K562 (cell line): ENCODE measurements at places on chromosomes 2 and 18. TPM values are rescaled to one million over a fixed set of nuclear protein-coding genes. Genes with fewer than 3 reads are reported as not detected.

GRCh38 chr18:5868218-5868854 lies 27.0 kb downstream of the TMEM200C start:
- peak; percentile 81 for DNase-seq
- no peak overlapping the region for H3K27ac ChIP-seq
- H3K27me3 ChIP-seq = no peaks in the 10 kb centered on the region
- no peaks in the 10 kb centered on the region for H3K36me3 ChIP-seq
- no peak overlapping the region for H3K4me3 ChIP-seq

DNA sequence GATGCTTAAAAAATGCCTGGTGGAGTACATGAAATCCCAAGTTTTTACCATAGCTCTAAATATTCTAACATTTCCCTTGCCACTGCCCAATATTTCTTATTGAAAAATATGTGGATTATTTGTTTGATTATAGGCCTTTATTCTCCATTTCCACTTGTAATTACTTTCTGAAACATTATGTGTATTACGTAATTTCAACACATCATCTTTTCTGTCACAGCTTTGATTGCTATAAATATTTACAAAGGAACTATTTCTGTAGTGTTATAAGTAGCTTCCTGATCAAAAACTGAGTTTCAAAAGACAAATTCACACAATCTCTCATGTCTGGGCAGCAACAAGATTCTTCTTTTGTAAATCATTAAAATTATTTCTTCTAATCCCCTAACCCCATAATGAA lies 859.6 kb upstream of the CRIM1 start:
- no peaks in the 10 kb centered on the region for H3K27me3 ChIP-seq
- DNase-seq = no peak
- no peak overlapping the region for H3K4me3 ChIP-seq

DNA sequence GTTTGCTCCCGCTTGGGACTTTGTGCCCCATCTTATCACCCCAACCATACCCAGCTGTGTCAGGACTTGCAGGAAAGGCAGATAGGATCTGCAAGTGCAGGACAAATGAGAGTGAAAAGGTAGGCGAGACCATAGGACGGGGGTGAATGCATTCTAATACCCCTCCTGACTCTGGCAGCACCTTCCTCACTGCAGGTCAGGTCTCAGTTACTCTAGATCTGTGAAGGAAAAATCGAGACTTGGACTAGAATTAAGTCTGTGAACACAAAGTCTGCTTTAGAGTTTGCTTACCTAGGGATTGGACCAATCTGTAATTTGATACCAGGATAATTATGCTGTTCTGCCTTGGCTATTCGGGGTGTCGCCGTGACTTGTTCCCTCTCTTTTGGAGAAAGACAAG lies 19.7 kb downstream of the NT5DC4 start:
- peak; percentile 18 for DNase-seq
- H3K27me3 ChIP-seq = no peaks in the 10 kb centered on the region
- H3K4me3 ChIP-seq = no peak overlapping the region
- H3K4me1 ChIP-seq = no peaks in the 10 kb centered on the region

GRCh38 chr2:240369801-240370585 lies 65.5 kb upstream of the GPC1 start:
- H3K27me3 ChIP-seq = peaks cover 64% of the 10 kb centered on the region
- H3K4me3 ChIP-seq = no peak overlapping the region
- no peaks in the 10 kb centered on the region for H3K36me3 ChIP-seq
- no peaks in the 10 kb centered on the region for H3K4me1 ChIP-seq
- DNase-seq = no peak

DNA sequence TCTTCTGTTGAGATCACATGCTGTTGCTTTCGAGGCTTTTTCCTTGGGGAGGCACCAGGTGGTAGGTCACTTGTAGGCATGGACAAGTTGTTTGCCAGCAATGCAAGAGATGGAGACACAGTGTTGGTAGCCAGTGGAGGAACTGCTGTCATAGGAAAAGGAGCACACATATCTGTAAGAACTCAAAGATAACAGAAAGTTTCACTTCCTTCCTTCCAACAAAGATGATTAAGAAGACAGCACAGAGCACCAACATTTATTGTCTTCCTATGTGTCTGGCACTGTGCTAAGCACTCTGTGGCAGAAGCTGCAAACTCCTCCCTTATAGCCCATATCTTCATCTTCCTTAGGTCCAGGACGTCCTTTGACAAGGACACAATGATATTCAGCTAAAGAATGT lies 64.5 kb upstream of the AMMECR1L start:
- peaks cover 79% of the 10 kb centered on the region for H3K36me3 ChIP-seq
- no peaks in the 10 kb centered on the region for H3K27me3 ChIP-seq
- H3K4me1 ChIP-seq = no peaks in the 10 kb centered on the region
- no peak overlapping the region for H3K4me3 ChIP-seq
- no peak overlapping the region for H3K27ac ChIP-seq

- H3K27me3 ChIP-seq = no peaks in the 10 kb centered on the region
- H3K36me3 ChIP-seq = peaks cover 2% of the 10 kb centered on the region; the same call in 1 of the 3 replicates
- DNase-seq = no peak
- H3K4me3 ChIP-seq = no peak overlapping the region
- H3K27ac ChIP-seq = no peak overlapping the region
These were observed 22.0 kb downstream of the TSPYL6 start for GRCh38 chr2:54233832-54234649.

DNA sequence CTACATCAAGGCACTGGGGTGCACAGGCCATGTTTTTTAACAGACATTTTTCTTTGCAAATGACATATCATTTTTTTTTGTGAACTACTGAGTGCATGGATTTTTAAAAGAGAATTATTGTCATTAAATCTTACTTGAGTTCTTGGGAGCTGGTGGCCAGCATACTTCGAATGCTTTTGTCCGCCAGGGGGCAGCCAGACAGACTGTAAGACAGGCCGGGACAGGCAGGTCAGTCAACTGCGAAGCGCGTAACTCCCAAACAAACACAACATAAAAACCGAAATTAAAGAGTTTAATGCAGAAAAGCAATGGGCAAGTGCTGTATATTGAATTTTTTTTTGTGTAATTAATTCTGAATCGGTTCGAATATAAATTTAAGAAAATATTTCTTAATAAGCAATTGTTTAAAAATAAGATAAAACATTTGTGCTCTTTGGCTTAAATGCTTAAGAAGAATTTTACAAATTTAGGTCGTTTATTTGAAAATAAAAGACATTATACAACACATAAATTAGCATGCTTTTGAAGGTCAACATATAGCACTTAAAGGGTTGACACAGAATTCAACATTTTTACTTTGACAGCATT lies 142.2 kb upstream of the PXDN start:
- H3K4me3 ChIP-seq = no peak overlapping the region
- H3K27me3 ChIP-seq = peaks cover 31% of the 10 kb centered on the region
- H3K36me3 ChIP-seq = no peaks in the 10 kb centered on the region

DNA sequence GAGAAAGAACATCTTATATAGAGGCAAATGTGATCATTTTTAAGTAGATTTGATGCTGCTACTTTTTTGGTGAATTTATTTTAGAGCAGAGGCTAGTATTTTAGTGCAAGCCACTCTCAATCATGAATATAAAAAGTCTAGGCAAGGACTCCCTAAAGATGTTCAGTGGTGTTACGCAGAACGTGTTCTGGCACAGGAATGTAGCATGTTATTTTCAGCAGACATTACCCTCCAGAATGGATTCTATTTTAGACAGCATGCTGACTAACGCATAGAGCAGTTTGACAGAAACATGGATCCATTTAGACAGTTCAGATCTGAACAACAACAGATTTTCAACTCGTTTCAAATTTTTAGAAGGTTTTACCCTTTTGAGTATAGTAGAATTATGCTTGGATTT lies 54.1 kb downstream of the DSC3 start:
- no peaks in the 10 kb centered on the region for H3K4me1 ChIP-seq
- no peaks in the 10 kb centered on the region for H3K36me3 ChIP-seq
- no peak overlapping the region for H3K4me3 ChIP-seq

DNA sequence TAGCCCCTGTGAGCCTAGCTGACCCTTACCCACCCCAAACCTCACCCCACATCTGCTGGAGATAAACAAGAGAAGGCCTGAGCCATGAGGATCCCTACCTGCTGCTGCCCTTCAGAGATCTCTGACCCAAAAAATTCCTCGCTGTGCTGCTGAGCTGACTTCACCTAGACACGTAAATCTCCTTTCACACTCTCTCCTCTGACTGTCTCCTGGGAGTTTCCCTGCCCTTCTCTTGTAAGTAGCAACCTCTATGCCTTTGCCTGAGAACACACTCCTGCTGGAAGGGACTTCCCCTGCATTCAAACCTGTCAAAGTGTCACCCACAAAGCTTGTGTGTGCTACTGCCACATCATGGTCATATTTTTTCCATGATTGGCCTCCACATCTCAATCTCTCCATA lies 134.2 kb upstream of the NOL4 start:
- no peaks in the 10 kb centered on the region for H3K36me3 ChIP-seq
- H3K4me3 ChIP-seq = no peak overlapping the region
- H3K27ac ChIP-seq = no peak overlapping the region
- DNase-seq = no peak

- no peaks in the 10 kb centered on the region for H3K4me1 ChIP-seq
- H3K4me3 ChIP-seq = no peak overlapping the region
- H3K27me3 ChIP-seq = no peaks in the 10 kb centered on the region
- H3K36me3 ChIP-seq = no peaks in the 10 kb centered on the region
These were observed 12.7 kb upstream of the CDH2 start for GRCh38 chr18:28189400-28190239.

DNA sequence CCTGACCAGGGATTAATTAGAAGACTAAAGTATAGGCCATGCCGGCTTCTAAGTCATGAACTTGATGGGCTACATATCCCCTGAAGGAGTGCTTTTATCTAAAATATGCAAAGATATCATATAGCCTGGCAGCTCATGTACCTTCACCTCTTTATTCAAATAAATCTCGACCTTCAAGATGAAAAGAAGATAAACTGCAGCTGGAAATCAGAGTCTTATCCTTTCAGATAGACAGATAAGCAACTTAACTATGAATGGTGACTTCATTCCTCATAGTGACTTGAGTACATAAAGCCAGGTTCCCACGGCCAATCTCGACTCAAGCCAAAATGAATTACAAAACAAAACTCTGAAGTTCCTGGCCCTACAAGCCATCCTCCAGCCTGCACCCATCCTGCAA lies 165.3 kb upstream of the KLHL29 start:
- no peaks in the 10 kb centered on the region for H3K4me1 ChIP-seq
- DNase-seq = no peak
- H3K4me3 ChIP-seq = no peak overlapping the region

GRCh38 chr2:168543037-168543436 lies 87.0 kb downstream of the CERS6 start:
- no peaks in the 10 kb centered on the region for H3K36me3 ChIP-seq
- H3K27me3 ChIP-seq = no peaks in the 10 kb centered on the region
- no peak for DNase-seq
- no peak overlapping the region for H3K27ac ChIP-seq

- peaks cover 3% of the 10 kb centered on the region; the same call in 1 of the 3 replicates for H3K4me1 ChIP-seq
- no peak overlapping the region for H3K27ac ChIP-seq
- no peak overlapping the region for H3K4me3 ChIP-seq
- DNase-seq = peak; percentile 24
- no peaks in the 10 kb centered on the region for H3K36me3 ChIP-seq
These were observed 54.2 kb upstream of the ID2 start for GRCh38 chr2:8627692-8628085.

- no peak overlapping the region for H3K27ac ChIP-seq
- peaks cover 2% of the 10 kb centered on the region; the same call in 2 of the 3 replicates for H3K27me3 ChIP-seq
- H3K36me3 ChIP-seq = no peaks in the 10 kb centered on the region
- H3K4me3 ChIP-seq = no peak overlapping the region
- DNase-seq = no peak
These were observed 145.6 kb upstream of the GPC1 start for GRCh38 chr2:240289701-240290431.

- no peaks in the 10 kb centered on the region for H3K36me3 ChIP-seq
- H3K4me1 ChIP-seq = no peaks in the 10 kb centered on the region
- H3K27ac ChIP-seq = no peak overlapping the region
- H3K4me3 ChIP-seq = no peak overlapping the region
These were observed 19.2 kb downstream of the SPTBN1 start for GRCh38 chr2:54475285-54475684.

- DNase-seq = no peak
- no peaks in the 10 kb centered on the region for H3K36me3 ChIP-seq
- no peak overlapping the region for H3K4me3 ChIP-seq
- peaks cover 4% of the 10 kb centered on the region for H3K4me1 ChIP-seq
These were observed 99.5 kb downstream of the TANC1 start for GRCh38 chr2:159067971-159068370.

GRCh38 chr18:3209859-3210569 lies 9.8 kb downstream of the MYOM1 start:
- H3K36me3 ChIP-seq = no peaks in the 10 kb centered on the region; the same call in 2 of the 3 replicates
- H3K4me3 ChIP-seq = no peak overlapping the region
- no peak for DNase-seq
- H3K27me3 ChIP-seq = no peaks in the 10 kb centered on the region
- no peak overlapping the region for H3K27ac ChIP-seq

GRCh38 chr2:45698554-45698953 lies 47.1 kb downstream of the PRKCE start:
- no peak for DNase-seq
- no peak overlapping the region for H3K4me3 ChIP-seq
- no peaks in the 10 kb centered on the region for H3K4me1 ChIP-seq
- H3K27ac ChIP-seq = no peak overlapping the region
- peaks cover 5% of the 10 kb centered on the region for H3K27me3 ChIP-seq

- no peak overlapping the region for H3K4me3 ChIP-seq
- no peak overlapping the region for H3K27ac ChIP-seq
- no peaks in the 10 kb centered on the region for H3K27me3 ChIP-seq
These were observed 9.1 kb upstream of the TLK1 start for GRCh38 chr2:171169839-171170238.

GRCh38 chr2:206337956-206338355 lies 63.5 kb downstream of the ZDBF2 start:
- no peaks in the 10 kb centered on the region for H3K4me1 ChIP-seq
- no peak overlapping the region for H3K4me3 ChIP-seq
- H3K27me3 ChIP-seq = no peaks in the 10 kb centered on the region
- no peak for DNase-seq
- H3K27ac ChIP-seq = no peak overlapping the region
- H3K36me3 ChIP-seq = no peaks in the 10 kb centered on the region

DNA sequence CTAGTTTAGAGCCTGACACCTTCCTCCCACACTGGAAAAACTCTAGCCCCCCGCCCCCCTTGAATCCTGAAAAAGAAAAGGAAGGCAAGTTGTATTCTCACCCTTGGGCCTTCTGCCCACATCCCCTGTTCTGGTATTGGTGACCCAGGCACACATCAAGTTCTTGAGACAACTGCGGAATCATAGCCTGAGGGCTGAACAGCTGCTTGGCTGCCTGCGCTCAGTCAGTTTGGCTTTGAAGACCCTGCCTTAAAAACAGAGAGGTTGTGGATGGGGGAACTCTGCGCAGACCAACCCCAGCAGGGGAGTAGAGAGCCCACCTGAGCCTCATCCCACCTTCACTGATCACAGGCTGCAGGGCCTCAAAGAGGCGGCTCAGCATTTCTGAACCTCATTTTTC lies 229.2 kb downstream of the ANAPC1 start:
- no peak overlapping the region for H3K4me3 ChIP-seq
- no peak for DNase-seq
- H3K4me1 ChIP-seq = no peaks in the 10 kb centered on the region; the same call in 1 of the 2 replicates
- no peak overlapping the region for H3K27ac ChIP-seq
- no peaks in the 10 kb centered on the region for H3K36me3 ChIP-seq
- H3K27me3 ChIP-seq = no peaks in the 10 kb centered on the region

PROKR1 gene
- 0.18 and 0.22 TPM in 2 replicates for total RNA-seq

EFR3B gene
- total RNA-seq = 0.09 TPM in 1 of 2 replicates, not detected in the other

RPE gene
- 47.7 and 49.5 TPM in 2 replicates for total RNA-seq

CFAP221 gene
- total RNA-seq = 0.35 and 0.51 TPM in 2 replicates

C2orf78 gene
- total RNA-seq = 0.18 and 0.22 TPM in 2 replicates

ABHD1 gene
- total RNA-seq = 0.18 TPM in 1 of 2 replicates, not detected in the other

MYO5B gene
- 0.13 and 0.27 TPM in 2 replicates for total RNA-seq

AOX1 gene
- total RNA-seq = 0.55 and 0.69 TPM in 2 replicates

CROCC2 gene
- total RNA-seq = not detected in 2 replicates

SLC66A2 gene
- total RNA-seq = 17.2 and 17.5 TPM in 2 replicates

ARHGAP28 gene
- 5.2 and 6.1 TPM in 2 replicates for total RNA-seq

SPATA3 gene
- total RNA-seq = not detected in 2 replicates
